ENCODE measurements at places on chromosomes 12 and 14.

DNA sequence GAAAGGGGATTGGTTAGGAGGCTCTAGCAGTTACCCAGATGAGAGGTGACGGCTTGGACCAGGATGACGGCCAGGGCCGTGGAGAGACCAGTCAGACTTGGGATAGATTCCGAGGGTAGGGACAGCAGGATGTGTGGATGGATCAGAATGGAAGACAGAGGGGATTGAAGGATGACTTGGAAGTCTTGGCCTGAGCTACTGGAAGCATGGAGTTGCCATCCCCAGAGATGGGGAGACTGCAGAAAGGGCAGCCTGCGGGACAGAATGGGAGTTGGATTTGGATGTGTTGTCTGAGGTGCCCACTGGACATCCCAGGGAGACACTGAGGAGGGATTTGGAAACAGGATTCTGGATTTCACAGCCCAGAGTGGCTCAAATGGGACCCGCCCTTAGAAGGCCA is 102.3 kb downstream of the CALM1 start:
- no peak for DNase-seq

DNA sequence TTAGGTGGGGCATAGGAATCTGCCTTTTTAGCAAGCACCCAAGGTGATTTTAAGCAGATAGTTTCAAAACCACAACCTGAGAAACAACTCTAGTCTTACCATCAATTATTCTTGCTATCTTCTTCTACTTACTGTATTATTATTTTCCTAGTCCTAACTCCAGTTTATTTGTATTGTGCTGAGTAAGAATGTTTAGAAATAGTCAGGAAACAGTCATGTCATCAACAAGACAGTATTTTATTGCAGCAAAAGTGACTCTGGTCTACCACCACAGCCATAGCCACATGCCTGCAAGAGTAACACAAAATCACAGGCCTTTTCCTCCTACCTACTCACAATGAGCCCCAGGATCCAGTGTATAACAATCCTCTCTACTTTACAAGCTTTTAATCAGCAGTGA is 46.3 kb upstream of the FLRT2 start:
- no peak for DNase-seq

DNA sequence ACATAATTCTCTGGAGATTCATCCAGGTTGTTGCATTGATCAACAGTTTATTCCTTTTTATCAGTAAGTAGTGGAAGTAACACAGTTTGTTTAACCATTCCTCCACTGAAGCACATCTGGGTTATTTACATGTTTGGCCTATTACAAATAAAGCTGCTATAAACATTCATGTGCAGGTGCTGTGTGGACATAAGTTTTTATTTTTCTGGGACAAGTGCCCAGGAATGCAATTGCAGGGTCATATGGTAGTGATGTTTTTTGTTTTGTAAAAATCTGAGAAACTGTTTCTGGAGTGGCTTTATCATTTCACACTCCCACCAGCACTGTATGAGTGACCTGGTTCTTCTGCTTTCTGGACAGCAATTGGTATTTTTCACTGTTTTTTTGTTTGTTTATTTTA is 505.4 kb downstream of the CCER1 start:
- no peak for DNase-seq

- DNase-seq: no peak
Measured at GRCh38 chr14:105171004-105171673, 2.6 kb upstream of the JAG2 start.

DNA sequence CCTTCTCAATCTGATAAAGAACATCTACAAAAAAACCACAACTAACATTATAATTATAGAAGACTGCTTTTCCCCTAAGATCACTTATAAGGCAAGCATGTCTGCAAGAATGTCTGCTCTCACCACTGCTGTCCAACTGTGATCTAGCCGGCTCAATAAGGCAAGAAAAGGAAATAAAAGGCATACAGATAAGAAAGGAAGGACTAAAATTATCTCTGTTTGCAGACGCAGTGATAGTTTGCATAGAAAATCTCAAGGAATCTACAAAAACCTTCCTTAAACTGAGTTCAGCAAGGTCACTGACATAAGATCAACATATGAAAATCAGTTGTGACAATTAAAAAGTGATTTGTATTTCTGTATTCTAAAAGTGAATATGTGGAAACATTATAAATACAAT is 138.0 kb upstream of the EGLN3 start:
- no peak for DNase-seq
